Karpas-422 (cell line): ENCODE measurements at places on chromosomes 5 and 9.

- peak; percentile 86 for DNase-seq
Observed at GRCh38 chr9:124260769-124261603, 3.2 kb downstream of the NEK6 start.

GRCh38 chr5:133564921-133565565 lies 47.3 kb downstream of the FSTL4 start:
- DNase-seq, result no peak

GRCh38 chr9:109708451-109708945 lies 71.5 kb upstream of the PALM2AKAP2 start:
- no peak for DNase-seq

DNA sequence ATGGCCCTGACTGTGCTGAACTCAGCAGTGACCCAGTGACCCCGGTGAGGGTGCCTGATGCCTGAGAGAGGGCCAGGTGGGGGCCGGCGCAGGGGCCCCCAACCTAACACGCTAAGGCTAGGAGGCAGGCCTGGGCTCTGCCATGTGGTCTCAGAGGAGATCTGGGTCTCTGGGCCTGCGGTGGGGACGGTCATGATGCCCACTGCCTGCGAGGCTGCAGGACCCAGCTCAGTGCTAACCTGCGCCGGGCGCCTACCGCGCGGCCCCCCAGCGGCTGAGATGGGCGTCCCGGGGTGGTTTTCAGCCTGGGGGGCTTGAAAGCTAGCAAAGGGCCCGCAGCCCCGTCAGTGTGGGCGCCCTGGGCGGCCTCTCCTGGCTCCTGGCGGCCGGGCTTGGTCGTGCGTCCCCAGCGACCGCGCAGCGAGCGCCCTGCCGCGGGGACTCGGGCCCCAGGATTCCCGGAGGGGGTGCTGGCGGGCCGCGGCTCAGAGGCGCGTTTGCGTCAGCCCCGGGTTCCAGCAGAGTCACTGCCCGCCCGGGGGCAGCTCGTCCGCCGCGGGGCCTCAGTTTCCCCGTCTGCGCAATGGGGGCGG lies 2.5 kb downstream of the EGFL7 start:
- DNase-seq, result no peak

DNA sequence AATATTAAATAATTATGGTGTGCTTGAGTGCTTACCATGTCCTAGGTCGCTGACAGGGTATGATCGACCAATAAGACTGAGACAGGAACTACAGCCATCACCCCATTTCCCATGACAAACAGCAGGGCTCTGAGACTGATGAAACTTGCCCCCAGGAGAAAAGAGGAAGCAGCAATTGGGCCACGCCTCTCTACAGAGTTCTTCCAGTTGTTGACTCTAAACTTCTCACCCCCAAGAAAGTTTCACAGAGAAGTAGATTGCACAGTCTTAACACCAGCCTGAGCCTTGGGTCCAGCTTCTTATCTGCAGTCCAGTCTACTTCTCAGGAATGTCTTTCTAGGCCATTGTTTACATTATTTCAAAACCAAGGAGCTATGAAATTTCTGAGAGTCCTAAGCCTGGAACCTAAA lies 182.2 kb upstream of the ANKRD55 start:
- peak; percentile 95 for DNase-seq

- DNase-seq, result no peak
Observed at GRCh38 chr9:112000743-112001142, 104.1 kb downstream of the UGCG start.

DNA sequence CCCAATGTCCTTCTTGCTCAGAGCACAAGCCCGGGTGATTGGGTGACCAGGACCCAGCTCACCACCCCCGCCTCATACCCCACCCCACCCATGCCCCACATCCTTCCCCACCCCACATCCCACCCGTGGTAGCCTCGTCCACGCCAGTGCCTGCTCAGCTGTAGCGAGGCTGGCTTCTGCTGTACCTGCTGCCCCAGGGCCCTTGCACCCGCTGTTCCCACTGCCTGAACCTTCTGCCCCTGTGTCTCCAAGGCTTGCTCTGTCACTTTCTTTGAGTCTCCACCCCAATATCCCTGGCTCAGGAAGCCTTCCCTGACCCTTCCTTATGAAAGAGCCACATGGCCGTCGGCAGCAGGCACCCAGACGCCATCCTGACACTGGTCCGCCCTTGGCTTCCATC lies 3.1 kb upstream of the NACC2 start:
- no peak for DNase-seq

DNA sequence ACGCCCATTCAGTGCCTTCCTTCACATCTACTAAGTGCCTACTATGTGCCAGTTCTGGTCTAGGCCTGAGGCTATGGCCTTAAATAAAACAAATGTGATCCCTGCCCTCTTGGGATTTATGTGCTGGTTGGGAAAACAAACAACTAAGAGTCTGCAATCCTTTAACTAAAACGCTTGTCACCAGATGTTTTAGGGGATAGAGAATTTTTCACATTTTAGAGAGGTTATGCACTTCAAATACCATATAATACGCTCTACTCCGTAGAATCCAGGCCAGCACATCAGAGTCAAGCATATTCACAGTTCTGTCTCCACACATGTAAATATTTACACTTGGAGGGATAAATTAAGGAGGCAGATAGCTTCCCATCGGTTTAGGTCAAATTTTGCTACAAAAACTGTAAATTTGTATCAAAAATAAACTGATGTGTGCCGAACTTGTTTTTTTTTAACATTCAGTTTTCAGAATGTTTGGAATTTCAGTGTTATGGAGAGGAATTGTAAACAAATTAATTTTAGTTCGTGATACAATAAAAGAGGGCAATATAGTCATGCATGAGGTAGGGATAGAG lies 22.0 kb upstream of the ADRA1B start:
- no peak for DNase-seq

DNA sequence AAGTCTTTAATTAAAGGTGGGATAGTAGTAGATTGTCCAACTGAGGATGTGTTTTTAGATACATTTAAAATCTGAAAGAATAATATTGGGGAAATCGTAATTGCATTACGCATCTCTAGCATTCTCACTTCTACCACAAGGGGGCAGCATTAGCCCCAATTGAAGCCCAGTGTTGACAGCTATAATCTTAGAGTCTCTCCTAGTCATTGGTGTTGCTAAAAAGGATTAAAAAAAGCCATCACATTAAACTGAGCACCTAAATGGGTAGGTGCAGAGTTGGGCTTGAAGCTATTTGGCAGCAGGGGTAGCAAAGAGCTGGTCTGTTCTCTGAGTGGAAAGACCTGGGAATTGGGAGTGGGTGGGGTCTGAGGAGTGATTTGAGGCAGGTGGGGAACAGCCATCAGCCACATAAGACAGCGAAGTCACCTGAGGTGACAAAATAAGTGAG lies 177.2 kb downstream of the OSTF1 start:
- DNase-seq, result peak; percentile 86

DNA sequence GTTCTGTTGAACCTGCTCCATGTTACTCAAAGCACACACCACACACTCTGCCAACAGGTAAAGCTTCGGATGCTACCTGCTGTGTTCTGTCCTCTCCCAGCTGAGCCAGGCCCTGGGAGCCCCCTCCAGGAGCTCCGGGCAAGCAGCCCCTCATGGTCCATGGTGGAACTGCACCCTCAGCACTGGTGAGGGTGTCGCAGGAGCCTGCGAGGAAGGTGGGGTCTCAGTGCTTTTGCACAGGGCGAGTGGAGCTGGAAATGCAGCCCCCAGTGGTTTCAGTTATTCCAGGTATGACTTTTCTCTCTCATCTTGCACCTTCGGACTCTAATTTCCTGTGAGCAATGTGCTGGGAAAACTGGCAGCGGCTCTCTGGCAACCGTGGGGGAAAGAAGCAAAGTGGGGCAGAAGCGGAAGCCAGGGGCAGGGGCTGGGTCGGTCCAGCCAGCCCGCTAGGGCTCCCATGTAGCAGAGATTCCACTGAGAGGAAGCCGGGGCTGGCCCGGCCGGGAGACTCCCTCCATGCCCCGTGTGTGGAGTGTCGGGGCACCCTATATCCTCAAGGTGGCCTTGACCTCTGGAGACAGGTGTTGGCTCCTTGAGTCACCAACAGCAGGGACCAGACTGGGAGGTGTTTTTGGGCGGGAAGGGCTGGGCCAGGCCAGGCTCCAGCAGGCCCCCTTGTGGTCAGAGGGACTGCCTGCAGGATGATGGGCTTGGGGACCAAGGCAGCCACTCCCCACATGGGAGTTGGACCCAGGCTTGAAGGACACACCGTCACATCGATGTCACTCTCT lies 75.6 kb upstream of the PRSS3 start:
- DNase-seq, result peak; percentile 77

- DNase-seq, result no peak
Observed at GRCh38 chr5:40390281-40391149, 289.2 kb upstream of the PTGER4 start.

GRCh38 chr9:37922363-37923117 lies 18.6 kb upstream of the SLC25A51 start:
- DNase-seq, result no peak

- no peak for DNase-seq
Observed at GRCh38 chr5:88287302-88287701, 18.7 kb upstream of the TMEM161B start.

GRCh38 chr5:14608169-14608568 lies 26.6 kb downstream of the OTULINL start:
- DNase-seq, result no peak
